ENCODE measurements at places on chromosomes 5 and 9. TPM values are rescaled to one million over a fixed set of nuclear protein-coding genes. Genes with fewer than 3 reads are reported as not detected.

Gene IL3
- total RNA-seq, result not detected

Gene IL31RA
- total RNA-seq, result 1.7 TPM

Gene FOXD4L5
- not detected for total RNA-seq

Gene PAEP
- not detected for total RNA-seq

Data from thoracic aorta endothelial cell (primary cell).